AML-193 (cell line): ENCODE measurements at places on chromosomes 16 and 17.
A peak's percentile ranks its signal among the peaks of the same experiment; 100 is the strongest.

DNA sequence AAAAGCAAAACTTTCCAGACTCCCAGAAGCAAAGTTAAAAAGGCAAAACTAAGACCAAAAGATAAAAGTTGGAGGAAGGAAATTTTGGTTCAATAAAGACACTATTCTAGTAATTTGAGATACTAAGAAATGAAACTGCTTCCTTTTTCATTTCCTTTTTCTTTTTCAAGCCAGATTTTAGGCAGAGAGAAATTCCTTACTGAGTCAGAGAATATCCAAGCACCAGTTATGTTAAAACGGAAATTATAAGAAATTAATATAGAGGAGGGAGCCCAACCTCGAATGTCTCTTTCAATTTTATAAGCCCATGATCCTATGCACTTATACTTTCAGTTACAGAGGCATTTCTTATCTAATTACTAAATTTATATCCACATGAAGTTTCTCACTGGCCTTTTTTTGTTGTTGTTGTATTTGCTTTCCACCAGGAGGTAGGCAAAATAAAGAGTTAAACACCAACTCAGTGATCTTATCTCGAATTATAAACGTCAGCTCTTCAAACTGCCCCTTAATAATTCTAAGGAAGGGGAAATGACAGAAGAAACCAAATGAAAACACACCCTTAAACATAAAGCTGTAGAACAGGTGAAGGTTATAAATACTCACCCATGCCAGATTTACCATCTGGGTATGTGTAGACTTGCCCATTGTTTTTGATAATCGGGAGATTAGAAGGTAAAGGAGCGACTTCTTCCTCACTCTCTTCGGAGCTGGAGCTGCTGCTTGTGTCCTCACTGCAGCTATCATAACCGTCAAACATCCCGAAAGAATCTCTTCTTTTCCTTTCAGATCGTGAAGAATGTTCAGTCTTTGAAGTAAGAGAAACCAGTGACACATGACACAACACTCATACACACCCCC is 35.2 kb downstream of the MBTD1 start:
- DNase-seq = no peak

DNA sequence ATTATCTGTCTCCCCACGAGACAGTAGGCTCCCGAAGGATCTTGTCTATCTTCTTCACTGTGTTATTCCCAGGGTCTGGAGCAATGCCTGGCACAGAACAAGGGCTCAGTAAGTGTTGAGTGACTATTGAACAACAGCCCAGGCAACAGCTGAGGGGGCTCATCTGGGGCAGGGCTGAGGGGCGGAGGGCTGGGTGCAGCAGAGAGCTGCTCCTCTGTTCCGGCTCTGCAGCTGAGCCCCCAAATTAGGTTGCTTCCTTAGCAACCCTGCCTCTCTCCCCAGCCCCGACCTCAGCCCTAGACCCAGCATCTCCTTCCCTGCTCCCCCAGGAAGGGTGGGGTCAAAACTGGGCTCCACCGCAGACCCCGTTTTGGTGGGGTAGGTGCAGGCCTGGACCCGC is 32.2 kb downstream of the ITGAE start:
- no peak for DNase-seq

DNA sequence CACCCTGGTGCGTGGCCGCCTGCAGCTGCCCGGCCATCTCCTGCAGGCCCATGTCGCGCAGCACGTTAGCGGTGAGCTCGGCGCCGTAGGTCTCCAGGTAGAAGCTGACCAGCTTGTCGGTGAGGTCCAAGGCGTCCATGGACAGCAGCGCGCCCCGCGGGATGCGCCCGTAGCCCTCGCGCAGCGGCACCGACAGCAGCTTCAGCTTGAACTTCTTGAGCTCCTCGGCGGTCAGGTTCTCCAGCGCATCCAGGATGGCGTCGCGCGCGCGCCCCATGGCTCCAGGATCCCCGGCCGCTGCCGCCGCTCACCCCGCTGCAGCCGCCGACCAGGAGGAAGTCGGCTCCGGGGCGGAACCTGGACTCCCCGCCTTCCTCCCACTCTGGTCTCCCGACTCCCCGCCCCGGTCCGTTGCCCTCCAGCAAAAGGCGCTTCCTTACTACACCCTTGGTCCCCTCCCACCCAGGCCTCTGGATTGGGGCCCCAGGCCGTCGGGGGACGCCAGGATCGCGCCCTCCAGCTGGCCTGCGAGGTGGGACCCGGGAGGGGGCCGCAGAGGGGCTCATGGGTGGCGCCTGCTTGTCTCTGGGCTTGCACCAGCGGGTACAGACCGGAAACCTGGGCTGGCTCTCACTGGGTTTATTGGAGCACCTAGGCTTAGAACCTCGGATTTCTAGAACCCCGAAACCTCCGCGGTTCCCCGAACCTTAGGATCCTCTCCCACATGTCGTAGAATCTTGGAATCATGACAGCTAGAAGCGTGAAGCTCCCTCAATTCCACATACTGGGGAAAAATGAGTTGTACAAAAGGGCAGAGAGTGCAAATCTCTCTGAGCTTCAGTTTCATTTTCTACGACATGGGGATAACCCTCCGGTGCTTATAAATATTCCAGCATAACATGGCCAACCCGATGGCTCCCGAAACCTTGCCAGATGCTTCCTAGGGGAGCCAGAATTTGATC is at the start of gene PYCARD:
PYCARD (minus strand) TSS at position 347 of the 962 bp plus-strand sequence; CDS start at position 277, 70 bp downstream.
- DNase-seq = peak; percentile 50

DNA sequence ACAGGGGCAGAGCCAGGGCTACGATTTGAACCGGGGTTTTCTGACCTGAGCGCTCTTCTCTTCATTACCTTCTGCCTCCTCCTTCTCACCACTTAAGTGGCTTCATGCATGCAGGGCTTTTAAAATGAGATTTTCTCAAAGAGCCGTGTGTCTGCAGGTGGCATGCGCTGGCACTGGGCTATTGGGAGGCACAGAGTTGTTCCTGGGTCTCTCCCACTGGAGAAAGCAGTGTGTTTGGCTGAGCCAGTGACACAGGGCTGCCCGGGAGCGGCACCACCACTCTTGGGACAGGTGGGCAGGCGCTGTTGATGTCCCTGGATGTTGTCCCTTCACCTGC is 218.8 kb upstream of the CHMP6 start:
- no peak for DNase-seq

- no peak for DNase-seq
Observed at GRCh38 chr17:8315764-8316217, 5.8 kb downstream of the ARHGEF15 start.
